ENCODE measurements at places on chromosomes 6 and 20.

- no peak for DNase-seq
Observed at GRCh38 chr20:8156235-8157079, 24.4 kb downstream of the PLCB1 start.

GRCh38 chr6:132007474-132008190 lies 56.5 kb upstream of the CCN2 start:
- no peak for DNase-seq

- no peak for DNase-seq
Observed at GRCh38 chr6:40282986-40283385, 304.2 kb downstream of the LRFN2 start.

GRCh38 chr20:19658137-19658536 lies 99.9 kb upstream of the RIN2 start:
- DNase-seq, result no peak

GRCh38 chr6:79453558-79454042 lies 83.6 kb downstream of the LCA5 start:
- DNase-seq, result no peak

DNA sequence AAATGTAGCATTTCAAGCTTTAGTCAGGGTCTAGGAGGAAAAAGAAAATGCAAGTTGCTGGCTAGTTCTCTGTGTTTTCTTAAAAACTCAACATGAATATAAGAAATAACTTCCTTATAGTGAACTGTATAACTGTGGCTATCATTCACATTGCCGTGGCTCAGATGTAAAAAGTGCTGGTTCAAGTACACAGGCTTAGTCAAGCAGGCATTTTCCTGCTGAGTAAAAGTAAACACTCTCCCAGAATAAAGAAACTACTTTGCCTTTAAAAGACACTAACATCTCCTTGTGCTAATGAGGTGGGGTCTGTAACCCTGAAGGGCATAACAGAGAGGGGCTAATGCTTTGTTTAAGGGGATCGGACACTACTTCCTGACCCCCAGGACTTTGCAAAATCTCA lies 3.3 kb downstream of the ATP5F1E start:
- no peak for DNase-seq

GRCh38 chr6:128919412-128920180 lies 36.7 kb downstream of the LAMA2 start:
- DNase-seq, result no peak

DNA sequence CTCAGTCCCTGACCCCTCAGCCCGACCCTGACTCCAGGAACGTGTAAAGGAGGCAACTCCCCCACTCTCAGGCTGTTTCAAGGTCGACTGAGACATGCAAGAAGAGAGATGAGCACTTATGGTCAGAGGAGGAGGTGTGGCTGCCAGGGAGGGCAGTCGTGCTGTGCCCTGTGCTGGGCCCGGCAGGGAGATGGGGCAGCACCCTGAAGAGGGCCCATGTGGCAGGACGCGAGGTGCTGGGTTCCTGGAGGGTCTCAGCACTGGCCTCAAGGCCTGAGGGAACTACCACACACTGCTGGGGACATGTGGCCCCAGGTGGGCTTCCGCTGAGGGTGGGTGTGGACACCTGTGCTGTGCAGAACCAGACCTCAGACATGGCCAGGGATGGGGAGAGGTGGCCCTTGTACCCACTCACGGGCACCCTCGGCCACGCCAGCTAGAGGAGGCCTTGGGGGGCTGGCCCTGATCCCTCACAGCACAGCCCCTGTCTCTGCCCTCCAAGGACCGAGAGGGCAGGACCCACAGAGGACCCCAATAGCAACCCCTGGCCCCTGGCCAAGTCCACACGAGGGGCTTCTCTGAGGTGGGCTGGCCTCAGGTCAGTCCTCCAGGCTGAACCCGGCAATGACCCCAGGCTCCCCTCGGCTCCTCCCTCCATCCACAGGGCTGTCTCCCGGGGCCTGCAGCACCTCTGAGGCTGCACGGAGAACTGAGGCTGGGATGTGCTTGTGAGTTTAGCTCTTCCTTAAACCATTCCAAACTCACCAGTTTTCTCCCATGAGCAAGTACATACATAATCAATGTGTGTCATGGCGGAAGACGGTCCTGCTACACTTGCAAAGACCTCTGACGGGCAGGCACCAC lies 8.7 kb downstream of the SLC2A4RG start:
- DNase-seq, result no peak

GRCh38 chr20:45229264-45230056 lies 8.3 kb downstream of the SEMG2 start:
- DNase-seq, result peak; percentile 6

- DNase-seq, result no peak
Observed at GRCh38 chr6:41150671-41151070, 3.5 kb downstream of the TREML1 start.

DNA sequence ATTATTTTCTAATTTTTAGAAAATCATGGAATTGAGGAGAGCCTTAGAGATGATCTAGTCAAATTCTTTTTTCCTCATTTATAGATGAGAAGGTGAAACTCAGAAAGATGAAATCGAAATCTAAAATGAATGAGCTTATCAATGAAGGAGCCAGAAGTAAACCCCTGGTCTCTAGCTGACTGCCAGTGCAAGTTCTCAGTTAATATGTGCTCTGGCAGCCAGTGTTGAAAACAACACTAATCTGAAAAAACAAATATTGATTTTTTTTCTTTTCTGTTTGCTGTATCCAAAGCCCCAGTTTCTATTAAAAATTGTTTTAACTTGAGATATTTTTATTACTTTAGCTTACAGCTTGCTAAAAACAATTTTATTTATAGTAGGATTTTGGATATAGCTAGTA lies 21.5 kb upstream of the PBOV1 start:
- no peak for DNase-seq

GRCh38 chr6:169289619-169290339 lies 36.1 kb upstream of the THBS2 start:
- no peak for DNase-seq

GRCh38 chr6:45031601-45032000 lies 296.5 kb upstream of the RUNX2 start:
- no peak for DNase-seq

- no peak for DNase-seq
Observed at GRCh38 chr20:47993035-47993755, 207.9 kb upstream of the SULF2 start.

GRCh38 chr6:118825661-118826060 lies 68.3 kb upstream of the ASF1A start:
- no peak for DNase-seq

DNA sequence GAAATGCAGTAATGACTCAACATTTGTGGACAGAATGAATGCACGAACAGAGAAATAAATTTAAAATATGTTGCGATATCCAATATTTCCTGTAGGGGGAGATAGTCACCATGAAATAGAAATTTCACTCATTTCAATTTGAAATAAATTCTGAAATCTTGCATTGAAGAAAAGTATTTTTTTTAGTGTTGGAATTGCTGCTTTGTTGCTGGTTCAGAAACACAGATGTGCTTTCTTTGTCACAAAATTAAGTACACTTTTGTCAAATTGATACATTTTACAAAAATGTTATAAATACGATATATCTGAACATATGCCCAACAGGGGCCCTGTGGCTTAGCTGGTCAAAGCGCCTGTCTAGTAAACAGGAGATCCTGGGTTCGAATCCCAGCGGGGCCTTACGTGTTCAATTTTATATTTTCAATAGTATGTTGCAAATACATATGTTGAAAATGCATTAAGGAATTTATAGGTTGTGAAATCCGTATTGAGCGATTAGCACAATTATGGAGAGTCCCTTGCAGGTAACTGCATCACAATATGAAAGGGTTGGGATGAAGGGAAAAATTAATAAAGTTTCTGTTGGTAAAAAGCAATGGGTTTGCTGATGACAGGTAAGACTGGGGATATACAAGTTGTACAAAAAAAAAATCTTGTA lies 85.4 kb upstream of the PRSS16 start:
- no peak for DNase-seq

GRCh38 chr20:34538671-34539123 lies 19.8 kb upstream of the MAP1LC3A start:
- DNase-seq, result no peak

DNA sequence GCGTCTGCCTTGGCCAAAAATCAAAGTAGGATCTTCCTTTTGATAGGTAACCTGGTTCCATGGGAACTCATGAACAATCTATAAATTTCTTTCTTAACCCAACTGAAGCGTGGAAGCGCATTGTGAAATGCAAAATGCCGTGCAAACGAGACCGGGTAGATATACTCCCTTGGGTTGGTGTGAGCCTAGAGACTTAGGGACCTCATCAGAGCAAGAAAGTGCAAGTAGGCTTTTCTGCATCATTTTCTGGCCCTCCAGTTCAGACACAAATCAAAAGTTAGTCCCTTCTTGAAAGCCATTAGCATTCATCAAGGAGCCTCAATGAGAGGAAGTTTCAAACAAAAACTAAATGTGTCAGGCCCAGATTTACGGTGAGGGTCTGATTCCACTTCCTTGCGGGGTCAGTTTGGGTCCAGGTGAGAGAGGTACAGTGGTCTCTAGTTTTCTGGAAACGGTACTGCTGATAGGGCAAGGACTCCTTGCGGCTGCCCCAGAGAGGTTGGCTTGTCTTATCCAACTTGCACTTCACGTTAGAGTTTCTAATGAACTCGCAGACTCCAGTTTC lies 5.3 kb upstream of the ZNF184 start:
- DNase-seq, result no peak

GRCh38 chr6:165229216-165229615 lies 80.2 kb downstream of the C6orf118 start:
- no peak for DNase-seq

GRCh38 chr6:1164600-1164999 lies 147.3 kb upstream of the FOXQ1 start:
- DNase-seq, result no peak

DNA sequence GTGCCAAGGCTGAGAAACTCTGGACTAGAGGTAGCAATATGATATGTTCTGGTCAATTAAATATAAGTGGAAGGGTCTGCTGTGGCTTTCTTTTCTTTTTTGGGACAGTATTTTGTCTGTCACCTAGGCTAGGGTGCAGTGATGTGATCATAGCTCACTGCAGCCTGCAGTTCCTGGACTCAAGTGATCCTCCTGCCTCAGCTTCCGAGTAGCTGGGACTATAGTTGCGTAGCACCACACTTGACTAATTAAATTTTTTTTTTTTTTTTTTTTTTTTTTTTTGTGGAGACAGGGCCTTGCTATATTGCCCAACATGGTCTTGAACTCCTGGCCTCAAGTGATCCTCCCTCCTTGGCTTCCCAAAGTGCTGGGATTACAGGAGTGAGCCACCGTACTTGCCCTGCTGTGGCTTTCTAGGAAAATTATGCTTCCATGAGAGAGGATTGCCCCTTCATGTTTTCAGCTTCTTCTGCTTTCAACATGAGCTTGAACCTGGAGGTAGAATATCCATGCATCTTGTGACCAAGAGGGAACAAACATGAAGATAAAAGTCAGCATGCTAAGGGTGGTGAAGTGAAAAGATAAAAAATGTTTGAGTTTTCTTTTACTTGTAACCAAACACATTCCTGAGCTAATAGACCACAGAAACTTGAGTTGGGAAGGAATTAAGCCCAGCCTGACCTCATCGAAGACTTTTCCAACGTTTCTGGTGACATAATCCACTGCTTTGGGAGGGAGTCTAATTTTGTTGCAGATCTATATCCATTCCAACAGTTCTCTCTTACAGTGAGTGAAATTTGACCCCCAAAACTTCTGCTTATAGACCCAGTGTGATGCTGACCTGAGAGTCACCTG lies 75.1 kb downstream of the CARMIL1 start:
- DNase-seq, result no peak

DNA sequence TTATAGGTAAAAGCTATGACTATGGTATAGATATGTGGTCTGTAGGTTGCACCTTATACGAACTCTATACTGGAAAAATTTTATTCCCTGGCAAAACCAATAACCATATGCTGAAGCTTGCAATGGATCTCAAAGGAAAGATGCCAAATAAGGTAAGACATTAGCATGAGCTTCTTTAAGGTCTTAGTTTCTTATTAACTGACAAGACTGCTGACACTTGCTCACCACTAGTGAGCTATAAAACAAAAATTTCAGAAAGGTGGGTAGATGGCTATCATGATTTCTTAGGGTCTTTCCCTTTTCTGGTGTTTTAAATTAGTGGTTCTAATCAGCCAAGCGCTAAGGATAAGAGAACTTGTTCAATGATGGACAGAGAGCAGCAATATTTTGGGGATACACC lies 21.9 kb downstream of the FAM217A start:
- no peak for DNase-seq

DNA sequence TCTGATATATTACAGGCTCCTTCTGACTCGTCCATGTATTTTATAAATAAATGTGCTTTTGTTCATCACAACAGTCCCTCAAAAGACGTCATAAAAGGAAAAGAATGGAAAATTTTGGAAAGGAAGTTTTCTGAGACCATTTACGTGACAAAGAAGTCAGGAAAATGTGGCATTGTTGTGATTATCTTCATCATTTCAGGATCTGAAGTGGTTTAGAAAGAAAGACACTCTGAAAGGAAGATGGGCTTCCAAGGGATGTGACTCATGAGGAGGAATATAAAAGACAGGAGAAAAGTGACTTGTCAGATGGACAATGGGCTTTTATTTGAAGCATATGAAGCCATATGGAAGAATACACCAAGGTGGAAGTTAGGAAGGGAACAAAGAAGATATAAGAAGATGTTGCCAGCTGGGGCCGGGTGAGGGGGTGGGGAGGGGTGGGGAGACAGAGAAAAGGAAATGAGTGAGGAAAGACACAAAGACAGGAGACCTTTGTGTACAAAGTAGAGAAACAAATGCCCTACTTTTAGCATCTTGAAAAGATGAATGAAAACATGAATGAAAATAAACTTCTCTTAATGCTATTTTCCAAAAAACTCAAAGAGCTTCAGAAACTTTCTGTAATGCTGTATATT lies 190.3 kb upstream of the PREP start:
- no peak for DNase-seq

GRCh38 chr6:2542858-2543218 lies 207.9 kb downstream of the MYLK4 start:
- peak; percentile 3 for DNase-seq

DNA sequence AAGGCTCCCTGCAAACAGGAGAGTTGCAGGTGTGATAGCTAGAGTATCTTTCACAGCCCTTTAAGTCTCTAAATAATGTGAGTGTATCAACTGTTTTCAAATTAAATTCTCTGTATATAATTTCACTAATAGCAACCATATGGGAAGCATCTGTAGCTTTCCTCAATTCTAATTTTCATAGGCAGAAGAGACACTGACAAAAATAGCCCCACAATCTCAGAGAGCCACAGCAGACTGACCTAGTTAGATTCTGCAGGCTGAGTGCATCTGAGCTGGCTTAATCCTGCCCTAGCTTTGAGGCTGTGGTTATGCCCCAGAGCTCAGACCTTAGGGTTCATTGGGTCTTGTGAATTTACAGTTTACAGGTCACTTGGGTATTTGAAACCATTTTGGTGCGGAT lies 63.9 kb downstream of the MAP7 start:
- DNase-seq, result no peak

DNA sequence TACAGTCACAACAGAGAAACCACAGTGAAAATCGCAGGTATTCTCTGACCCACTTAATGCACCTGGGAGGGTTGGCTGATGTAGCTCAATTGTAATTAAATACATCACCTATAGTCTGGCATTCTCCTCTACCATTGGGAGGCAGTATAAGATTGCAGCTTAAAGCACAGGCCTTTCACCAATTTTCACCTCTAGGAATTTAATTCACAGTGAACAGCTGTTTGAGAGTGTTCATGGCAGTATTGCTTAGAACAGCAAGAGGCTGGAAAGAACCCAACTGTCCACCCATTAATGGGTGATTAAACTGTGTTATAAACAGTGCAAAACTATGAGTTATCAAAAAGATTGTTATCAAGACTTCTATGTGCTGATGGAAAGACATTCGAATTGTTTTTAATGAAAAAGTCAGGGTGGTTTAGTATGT lies 2.0 kb downstream of the EDEM2 start:
- DNase-seq, result no peak

Measured in stimulated activated CD8-positive, alpha-beta memory T cell treated with anti-CD3 and anti-CD28 coated beads, Interleukin-7, amount 100 ng/mL, for 4 hours (primary cell).